ENCODE measurements at places on chromosomes 7 and 10.

GRCh38 chr10:112981553-112981952 lies 31.5 kb downstream of the TCF7L2 start:
- peak; percentile 67 for DNase-seq

DNA sequence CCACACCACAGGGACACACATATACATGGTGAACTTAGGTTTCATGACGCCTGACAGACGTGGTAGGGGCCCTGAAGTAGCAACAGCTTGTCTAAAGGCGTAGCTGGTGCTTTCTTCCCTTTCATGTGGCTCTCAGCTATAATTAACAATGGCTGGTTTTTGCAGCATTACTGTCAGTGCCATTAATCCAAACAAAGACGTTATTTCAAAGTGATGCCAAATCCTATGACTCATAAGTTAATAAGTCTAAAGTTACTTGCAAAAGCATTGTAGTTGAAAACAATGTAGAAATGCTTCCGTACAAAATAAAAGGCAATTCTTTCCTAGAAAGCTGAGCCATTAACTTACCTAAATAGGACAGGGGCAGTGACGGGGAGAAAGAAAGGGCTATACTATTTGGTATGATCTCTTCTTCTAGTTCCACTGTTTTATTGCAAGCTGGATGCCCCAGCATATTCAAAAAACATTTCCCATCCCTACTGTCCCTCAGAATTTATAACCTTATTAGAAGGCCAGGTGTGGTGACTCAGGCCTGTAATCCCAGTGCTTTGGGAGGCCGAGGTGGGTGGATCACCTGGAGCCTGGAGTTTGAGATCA lies 105.4 kb downstream of the ODAD2 start:
- DNase-seq = no peak

- DNase-seq = no peak
Measured at GRCh38 chr7:31663072-31663471, 23.9 kb upstream of the PPP1R17 start.

GRCh38 chr10:74227697-74228424 lies 76.8 kb downstream of the ADK start:
- peak; percentile 26 for DNase-seq

GRCh38 chr7:3307435-3307834 lies 6.4 kb downstream of the SDK1 start:
- no peak for DNase-seq

DNA sequence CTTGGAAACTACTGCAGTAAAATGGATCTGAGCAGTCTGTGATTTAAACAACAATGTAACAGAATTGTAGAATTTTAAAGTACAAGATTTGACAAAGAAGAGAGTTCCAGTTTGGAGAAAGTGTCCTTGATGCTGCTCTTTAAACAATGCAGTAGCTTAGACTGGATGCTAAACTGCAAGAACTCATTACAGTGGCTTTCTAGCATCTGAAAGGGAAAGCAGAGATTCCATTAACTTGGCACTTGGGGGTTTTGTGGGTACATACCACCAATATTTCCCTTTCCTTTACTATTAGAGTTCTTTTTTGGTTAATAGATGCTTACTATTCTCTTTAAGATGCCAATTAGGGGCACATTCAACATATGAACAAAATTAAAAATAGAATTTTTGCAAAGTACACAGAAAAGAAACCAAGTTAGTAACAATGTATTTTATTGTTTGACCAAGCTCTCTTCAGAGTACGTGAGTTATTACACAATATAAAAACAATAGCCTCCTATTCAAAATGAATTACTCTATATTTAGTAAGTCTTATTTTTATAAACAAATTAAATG lies 11.9 kb downstream of the PSTK start:
- no peak for DNase-seq

- DNase-seq = no peak
Measured at GRCh38 chr7:96773483-96773882, 63.8 kb upstream of the SEM1 start.

- DNase-seq = no peak
Measured at GRCh38 chr10:9296190-9296589, 1241.7 kb downstream of the GATA3 start.

DNA sequence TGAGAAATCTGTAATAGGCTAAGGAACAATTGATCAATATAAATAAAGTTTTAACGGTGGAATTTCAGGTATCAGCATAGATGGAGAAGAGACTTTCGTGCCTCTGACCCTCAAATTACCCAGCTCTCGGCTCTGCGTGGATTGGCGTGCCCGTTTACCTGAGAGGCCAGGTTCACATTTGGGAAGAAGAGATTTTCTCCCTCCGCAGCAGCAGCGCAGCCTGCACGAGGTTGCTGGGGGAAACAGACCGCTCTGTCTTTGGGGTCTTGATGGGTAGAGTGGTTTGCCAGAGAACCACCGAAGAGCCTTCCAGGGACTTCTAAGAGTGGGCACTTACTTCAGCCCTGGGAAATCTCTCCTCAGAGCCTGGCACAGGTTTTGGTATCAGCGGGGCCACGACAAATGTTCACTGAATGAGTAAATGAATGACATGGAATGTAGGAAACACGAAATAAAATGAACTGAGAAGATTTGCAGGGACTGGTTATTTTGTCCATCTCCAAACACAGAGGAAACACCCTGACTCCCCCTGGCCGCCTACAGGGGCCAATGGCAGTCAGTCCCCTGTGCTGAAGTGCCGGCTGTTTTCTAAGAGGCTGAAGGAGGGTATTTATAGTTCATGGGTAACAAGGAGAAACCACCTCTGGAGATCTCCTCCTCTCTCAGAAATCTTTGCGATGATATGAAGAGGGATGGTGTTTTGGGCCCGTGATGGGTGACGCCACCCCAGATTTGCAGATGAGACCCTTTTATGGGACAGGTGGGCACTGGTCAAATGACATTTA lies 338.5 kb downstream of the ADARB2 start:
- no peak for DNase-seq

- DNase-seq = no peak
Measured at GRCh38 chr7:139058943-139059342, 23.1 kb upstream of the ZC3HAV1L start.

GRCh38 chr7:40077849-40078248 lies 56.6 kb downstream of the MPLKIP start:
- DNase-seq = peak; percentile 54

GRCh38 chr7:179948-180694 lies 12.2 kb upstream of the FAM20C start:
- DNase-seq = no peak

DNA sequence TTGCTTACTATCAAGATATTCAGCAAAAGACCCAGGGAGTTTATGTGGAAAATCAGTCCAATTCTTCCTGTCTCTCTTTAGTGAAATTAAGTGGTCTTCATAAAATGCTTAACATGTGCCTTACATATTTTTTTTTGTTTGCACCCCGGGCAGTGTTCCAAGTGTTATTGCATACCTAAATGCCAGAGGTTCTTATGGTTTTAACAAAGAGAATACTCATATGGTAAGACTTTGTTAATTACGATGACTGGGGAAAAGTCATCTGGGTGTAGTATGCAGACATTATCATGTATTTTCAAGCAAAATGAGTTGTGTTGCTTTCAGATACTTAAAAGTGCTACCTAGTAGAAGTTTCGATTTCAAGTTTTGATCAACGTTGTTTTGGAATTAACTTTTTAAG lies 82.6 kb downstream of the PRKG1 start:
- no peak for DNase-seq

GRCh38 chr7:15546272-15546792 lies 15.5 kb downstream of the AGMO start:
- no peak for DNase-seq

DNA sequence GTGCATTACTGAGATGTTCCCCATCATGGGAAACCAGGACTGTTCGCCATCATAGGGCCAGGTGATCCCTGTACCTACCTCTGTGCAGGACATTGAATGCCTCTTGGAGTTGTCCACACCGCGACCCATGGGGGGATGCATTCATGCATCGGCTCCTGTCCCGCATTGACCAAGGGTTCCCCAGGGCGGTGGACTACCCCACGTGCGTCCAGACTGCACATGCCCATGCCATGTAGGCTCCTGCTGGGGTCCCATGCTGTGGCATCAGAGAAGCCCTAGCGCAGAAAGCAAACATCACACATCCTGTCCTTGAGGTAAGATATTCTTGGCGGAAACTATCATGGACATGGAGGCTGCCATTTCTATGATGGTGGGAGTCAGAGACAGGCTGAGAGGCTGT lies 121.6 kb upstream of the UNC5B start:
- no peak for DNase-seq

DNA sequence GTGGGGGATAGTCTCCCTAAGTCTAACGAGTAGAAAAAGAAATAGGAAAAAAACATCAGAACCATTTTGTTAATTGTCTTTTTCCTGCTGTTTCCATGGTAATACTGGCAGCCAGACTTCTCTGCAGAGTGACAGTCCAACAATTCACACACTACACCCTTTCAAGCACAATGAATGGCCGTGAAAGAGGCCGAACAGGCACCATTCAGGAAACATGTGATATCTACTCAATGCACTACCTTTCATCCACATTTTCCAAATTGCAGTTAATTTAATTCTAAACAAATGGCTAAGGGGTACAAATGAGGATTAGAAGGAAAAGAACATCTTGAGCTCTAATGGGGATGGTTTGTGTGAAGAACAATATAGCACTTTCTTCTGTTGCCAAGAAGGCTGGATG lies 358.5 kb upstream of the ANKRD30A start:
- DNase-seq = no peak

- DNase-seq = peak; percentile 80
Measured at GRCh38 chr7:100694098-100694745, at the start of gene GIGYF1. TSS of gene GIGYF1 (minus strand) at chr7:100694250. CDS start at chr7:100688238, 6,012 bp downstream.

DNA sequence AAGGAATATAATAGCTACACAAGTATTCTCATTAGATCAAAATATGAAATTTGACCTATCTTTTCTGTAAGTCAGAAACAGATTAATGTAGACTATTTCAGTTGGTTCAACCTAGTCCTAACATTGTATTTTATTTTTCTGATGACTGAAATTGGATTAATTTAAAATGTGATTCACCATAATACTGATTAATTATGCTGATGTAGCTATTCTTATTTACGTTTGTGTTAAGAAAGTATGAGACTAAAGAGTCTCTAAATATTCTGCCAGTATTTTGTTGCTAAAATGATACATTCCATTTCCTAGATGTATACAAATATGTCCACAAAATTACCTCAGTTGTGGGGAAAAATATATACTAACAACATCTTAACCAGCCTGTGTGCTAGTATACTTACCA lies 18.3 kb downstream of the MARCHF5 start:
- no peak for DNase-seq

DNA sequence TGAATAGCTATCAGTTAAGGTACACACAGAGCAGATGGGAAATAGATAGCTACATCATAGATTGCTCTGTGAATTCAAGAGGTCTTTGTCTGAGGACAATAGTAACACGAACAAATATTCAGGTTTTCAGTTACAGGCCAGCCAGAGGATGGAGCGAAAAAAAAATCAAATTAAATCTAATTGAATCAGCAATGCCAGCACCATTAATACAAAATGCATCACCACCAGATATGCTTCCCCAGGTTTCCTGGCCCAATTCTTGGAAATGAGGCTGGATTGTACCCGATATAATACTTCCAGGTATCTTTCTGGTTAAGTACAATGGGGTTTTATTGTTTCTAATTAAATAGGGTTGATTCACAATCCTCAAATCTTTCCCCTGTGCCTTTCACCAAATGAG lies 975.8 kb upstream of the AUTS2 start:
- no peak for DNase-seq

- DNase-seq = peak; percentile 55
Measured at GRCh38 chr7:66301737-66302136, 96.6 kb downstream of the TPST1 start.

DNA sequence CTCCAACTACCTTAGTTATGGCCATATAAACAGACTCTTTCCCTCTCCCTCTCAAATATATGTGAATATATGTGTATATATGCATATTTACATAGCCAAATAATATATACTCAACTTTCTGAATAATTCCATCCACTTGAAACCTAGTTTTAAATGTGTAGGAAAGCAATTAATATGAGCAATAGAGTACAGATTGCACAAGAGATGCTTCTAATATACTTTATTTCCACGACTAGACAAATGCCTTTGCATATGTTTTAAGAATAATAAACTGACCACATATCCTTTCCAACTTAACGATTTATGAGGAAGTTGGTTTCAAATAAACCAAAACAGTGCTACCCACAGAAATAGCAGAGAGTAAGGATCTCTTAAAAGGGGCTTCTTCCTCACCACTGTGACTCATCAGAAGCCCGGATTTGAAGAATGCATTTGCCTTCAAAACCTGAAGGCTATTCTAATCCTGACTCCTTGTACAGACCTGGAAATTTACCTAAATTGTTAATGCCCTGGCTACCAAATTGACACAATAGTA lies 266.3 kb downstream of the AHR start:
- peak; percentile 45 for DNase-seq

- DNase-seq = no peak
Measured at GRCh38 chr7:112926018-112926417, 135.8 kb upstream of the TMEM168 start.

DNA sequence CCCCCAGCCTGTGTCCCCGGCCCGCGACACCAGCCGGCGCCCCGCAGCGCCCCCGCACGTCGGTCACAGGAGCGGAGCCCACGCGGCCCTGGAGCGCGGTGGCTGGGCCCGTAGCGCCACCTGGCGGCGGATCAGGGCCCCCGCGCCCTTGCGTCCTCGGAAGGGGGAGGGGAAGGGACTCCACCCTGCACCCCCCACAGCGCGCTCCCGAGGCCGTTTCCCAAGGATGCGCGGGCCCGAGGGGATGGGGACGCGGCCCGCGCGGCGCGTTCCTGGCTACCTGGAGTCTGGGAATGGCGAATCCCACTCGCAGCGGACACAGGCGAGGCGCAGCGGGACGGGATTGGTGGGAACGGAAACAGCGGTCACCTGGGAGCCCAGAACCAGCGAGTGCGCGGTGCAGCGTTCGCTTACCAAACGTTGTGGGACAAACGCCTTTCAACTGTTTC lies 23.8 kb upstream of the MKI67 start:
- DNase-seq = peak; percentile 80

DNA sequence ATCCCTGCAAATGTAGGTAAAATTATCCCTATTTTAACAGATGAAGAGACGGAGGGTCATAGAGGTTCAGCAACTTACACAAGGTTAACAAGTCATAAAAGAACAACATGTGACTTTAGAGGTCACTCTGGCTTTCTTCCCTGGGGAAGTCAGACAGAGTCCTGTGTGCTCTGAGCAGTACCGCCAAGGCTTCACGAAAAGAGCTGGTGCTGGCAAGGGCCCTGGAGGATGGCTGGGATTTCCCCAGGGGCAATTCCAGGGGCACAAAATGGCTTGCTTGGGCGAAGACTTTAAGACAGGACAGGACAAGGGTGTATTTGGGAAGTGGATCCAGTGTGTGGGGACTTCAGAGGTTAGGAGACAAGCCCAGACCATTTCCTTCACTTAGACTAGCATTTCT lies 144.1 kb downstream of the PIP4K2A start:
- no peak for DNase-seq

GRCh38 chr7:32154797-32155196 lies 84.6 kb upstream of the PDE1C start:
- DNase-seq = no peak
